ENCODE measurements at places on chromosomes 5 and 9.

GRCh38 chr5:161022151-161022550, 170.1 kb upstream of the ATP10B start:
- DNase-seq, result no peak

DNA sequence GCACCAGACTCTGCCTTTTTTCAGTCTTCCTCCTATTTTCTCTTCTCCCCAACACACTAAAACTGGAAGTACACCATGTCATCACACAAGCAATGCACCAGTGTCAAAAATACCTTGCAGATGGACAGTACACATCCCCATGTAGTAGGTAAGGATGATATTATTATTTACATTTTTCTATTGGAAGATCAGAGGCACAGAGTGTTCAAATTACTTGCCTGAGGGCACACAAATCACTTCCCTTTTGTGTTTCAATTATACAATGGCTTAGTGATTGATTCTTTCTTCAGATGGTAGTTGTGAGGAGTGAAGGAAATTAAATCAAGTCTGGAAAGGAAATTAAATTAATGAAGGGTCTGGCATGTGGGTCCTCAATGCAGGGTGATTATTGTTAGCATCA, 39.6 kb downstream of the CTSL start:
- no peak for DNase-seq

DNA sequence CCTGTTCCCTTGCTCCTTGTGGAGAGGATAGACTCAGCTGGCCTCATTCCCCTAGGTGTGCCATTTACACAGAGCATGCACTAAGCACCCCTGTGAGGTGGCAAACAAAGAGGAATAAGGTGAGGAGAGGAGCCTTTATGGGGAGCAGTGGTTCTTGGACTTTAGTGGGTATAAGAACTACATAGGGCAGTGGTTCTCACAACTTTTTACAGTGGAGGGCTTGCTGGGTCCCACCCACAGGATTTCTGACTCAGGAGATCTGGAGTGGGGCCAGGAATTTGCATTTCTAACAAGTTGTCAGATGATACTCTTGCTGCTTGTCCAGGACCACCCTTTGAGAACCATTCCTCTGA, 42.0 kb downstream of the CSF1R start:
- DNase-seq, result no peak

DNA sequence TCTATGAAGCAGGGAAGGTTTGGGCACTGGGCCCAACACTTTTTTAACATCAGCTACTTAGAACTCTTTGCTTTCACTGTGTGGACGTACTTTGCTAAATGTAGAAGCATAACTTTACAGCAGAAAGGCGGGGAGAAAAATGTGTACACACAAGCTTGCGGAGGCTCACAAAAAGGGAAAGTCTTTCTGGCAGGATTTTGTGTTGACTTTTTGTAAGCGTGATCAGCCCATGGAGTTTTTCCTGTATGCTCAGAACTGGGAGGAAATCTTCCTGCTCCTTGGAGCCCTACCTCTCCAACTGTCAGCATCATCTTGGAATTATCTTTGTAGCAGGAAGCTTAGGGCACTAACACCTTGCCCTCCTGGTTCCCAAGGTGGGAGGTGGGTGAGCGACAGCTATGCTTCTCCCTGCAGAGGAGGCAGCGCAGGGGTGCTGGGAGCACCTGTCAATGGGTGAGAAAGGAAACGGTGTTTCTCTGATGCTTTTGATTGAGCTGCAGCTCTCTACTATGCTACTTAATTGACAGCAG, 321.9 kb downstream of the GADD45G start:
- DNase-seq, result no peak

DNA sequence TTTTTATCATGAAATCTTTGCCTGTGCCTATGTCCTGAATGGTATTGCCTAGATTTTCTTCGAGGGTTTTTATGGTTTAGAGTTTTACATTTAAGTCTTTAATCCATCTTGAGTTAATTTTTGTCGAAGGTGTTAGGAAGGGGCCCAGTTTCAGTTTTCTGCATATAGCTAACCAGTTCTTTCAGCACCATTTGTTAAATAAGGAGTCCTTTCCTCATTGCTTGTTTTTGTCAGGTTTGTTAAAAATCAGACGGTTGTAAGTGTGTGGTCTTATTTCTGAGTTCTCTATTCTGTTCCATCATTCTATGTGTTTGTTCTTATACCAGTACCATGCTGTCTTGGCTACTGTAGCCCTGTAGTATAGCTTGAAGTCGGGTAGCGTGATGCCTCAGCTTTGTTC, 55.9 kb downstream of the YTHDC2 start:
- DNase-seq, result no peak

DNA sequence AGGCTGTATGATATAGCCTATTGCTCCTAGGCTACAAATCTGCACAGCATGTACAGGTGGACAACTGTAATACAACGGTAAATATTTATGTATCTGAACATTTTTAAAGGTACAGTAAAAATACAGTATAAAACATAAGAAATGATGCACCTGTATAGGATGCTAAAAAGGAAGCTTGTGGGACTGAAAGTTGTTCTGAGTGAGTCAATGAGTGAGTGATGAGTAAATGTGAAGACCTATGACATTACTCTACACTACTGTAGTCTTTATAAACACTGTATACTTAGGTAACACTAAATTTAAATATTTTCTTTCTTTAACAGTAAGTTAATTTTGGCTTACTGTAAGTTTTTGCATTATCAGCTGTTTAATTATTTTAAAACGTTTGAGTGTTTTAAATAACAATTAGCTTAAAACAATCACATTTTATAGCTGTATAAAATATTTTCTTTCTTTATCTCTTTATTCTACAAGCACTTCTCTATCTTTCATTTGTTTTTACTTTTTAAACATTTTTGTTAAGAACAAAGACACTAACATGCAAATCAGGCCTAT, 28.1 kb downstream of the CDH18 start:
- no peak for DNase-seq

DNA sequence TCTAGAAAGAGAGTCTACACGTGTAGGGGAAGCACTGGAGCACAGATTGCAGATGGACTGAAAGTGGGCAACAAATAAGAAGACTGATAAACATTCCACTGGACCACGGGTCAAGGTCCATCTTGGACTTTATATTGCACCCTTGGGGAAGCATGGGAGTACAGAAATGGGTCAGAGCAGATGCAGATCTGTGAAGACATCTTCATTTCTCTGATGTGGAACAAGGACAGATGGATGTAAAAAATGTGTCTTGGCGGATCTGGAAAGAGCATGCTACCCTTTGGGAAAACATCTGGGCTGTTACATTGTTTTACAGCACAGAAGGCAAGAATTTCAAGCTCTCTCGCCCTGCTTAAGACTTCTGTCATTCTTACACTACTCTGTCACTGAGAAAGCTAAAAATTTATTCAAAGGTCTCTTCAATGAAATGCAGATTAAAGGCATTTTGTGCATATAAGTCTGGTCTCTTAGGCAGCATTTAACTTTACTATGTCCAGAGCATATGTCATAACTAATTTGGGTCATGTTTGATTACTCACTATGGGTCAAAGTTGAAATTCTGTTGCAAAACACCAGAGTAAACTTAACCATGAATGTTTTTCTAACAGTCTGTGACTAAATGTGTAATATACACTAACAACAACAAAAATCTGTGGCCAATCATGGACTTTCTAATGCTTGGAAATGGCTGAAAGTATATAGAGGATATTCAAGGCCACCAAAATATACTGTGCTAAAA, 756.4 kb upstream of the DMAC1 start:
- DNase-seq, result no peak

GRCh38 chr5:58016358-58016757, 443.5 kb downstream of the PLK2 start:
- DNase-seq, result peak; percentile 77

- no peak for DNase-seq
Measured at GRCh38 chr5:173242675-173243121, 7.7 kb upstream of the NKX2-5 start.

DNA sequence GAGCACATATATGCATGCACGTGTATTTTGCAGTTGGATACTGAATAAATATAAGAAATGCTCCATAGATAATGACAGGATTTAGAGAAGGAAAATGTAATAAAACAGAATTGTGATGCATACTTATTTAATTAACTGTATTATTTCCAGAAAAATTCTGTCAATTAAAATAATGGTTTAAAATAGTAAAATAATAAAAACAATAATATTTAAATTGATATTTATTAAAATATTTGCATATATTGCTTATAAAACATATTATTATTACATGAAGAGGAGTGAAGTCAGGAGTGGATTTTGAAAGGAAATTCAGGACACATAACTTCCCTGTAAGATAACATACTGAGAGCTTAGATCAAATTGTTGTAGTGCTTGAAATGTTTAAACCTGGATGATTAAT, 21.4 kb upstream of the EDIL3 start:
- DNase-seq, result no peak

All from RWPE1 (cell line).